CD8-positive, alpha-beta T cell (primary cell): ENCODE measurements at places on chromosomes 6 and 20. TPM values are rescaled to one million over a fixed set of nuclear protein-coding genes. Genes with fewer than 3 reads are reported as not detected.
A peak's percentile ranks its signal among the peaks of the same experiment; 100 is the strongest.

DNA sequence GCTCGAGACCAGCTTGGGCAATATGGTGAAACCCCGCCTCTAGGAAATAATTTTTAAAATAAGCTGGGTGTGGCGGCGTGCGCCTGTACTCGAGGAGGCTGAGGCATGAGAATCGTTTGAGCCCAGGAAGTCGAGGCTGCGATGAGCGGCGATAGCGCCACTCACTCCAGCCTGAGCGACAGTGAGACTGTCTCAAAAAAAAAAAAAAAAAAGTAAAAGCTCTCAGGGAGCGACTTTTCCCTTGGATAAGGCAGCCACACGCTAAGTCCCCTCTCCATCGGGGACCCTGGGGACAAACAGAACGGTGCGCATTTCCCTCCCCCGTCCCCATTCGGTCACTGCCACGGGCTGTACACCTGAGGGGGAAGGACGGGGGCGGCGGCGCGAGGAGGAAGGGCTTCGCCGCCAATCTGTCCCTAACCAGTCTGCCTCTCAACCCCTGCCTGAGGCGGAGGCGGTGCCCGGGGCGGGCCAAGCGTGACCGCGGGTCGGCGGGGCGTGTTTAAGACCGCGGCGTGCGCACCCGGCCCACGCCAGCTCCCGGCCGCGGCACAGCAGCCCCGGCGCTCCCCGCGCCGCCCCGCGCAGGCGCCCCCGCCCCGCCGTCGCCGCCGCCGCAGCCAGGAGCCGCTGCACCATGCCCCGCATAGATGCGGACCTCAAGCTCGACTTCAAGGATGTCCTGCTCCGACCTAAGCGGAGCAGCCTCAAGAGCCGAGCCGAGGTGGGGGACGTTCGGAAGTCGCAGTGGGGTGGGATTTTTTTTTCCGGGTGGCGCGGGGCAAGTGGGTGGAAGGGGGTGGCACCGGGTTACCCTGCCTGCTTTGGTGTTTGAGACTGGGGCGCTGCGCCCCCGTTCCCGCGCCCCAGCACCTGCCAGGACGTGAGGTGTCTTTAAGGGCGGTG, at the start of gene GMPR:
Gene GMPR (plus strand): TSS at position 531 of the 906 bp plus-strand sequence. CDS start 107 bp downstream, at position 638.
- DNase-seq, result peak; percentile 73

GRCh38 chr6:119466226-119466625, 116.7 kb upstream of the MAN1A1 start:
- no peak for DNase-seq

GRCh38 chr6:91534614-91535013, 947.7 kb upstream of the MAP3K7 start:
- no peak for DNase-seq

Gene PFDN4
- total RNA-seq, result 20.2 TPM

GRCh38 chr6:169244684-169245383, 8.8 kb downstream of the THBS2 start:
- DNase-seq, result no peak

DNA sequence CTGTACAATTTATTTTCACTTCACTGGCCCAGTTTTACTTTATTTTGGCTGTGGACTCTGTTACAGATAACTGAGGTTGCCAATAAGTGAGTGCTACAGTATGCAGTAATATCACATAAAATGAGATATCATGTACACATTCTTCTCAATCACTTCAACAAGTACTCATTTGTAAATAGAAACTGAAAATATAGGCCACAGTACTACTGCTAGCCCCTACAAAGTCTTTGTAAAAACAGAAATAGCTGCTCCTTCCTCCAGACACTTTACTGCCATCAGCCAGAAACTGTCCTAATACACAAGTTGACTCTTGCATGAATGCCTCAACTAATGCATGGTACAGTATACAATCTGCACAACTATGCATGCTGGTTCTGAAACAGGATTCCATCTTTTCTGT, 9.2 kb downstream of the DTNBP1 start:
- DNase-seq, result no peak

Gene HLA-DPB1
- 55.3 TPM for total RNA-seq
